Left hindlimb (tissue), 1 donor: ENCODE measurements at places on chromosomes 3 and 15.

DNA sequence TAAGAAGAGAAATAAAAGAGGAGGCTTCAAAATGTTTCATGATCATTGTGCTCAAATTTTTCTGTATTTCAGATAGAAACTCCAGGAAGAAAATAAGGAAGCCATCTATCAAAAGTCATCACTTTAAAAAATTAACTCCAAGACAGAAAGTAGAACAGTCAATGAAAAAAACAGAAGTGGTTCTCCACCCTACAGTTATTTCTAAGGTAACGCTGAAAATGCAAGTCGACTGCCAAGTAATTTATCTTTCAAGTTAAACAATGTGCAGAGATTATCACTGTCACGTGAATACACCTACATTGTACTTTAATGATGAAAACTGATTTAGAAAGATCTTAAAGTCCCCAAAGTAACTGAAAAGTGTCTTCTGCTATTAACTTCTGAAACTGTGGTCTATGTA is 78.5 kb upstream of the SNRPA1 start:
- DNase-seq, result no peak

- DNase-seq, result no peak
Measured at GRCh38 chr3:157999246-157999645, 107.0 kb downstream of the SHOX2 start.

GRCh38 chr3:65689436-65689835 is 349.3 kb downstream of the MAGI1 start:
- DNase-seq, result no peak

- no peak for DNase-seq
Measured at GRCh38 chr15:32099956-32100684, 69.8 kb downstream of the CHRNA7 start.

GRCh38 chr3:41163006-41163405 is 36.3 kb upstream of the CTNNB1 start:
- DNase-seq, result no peak

DNA sequence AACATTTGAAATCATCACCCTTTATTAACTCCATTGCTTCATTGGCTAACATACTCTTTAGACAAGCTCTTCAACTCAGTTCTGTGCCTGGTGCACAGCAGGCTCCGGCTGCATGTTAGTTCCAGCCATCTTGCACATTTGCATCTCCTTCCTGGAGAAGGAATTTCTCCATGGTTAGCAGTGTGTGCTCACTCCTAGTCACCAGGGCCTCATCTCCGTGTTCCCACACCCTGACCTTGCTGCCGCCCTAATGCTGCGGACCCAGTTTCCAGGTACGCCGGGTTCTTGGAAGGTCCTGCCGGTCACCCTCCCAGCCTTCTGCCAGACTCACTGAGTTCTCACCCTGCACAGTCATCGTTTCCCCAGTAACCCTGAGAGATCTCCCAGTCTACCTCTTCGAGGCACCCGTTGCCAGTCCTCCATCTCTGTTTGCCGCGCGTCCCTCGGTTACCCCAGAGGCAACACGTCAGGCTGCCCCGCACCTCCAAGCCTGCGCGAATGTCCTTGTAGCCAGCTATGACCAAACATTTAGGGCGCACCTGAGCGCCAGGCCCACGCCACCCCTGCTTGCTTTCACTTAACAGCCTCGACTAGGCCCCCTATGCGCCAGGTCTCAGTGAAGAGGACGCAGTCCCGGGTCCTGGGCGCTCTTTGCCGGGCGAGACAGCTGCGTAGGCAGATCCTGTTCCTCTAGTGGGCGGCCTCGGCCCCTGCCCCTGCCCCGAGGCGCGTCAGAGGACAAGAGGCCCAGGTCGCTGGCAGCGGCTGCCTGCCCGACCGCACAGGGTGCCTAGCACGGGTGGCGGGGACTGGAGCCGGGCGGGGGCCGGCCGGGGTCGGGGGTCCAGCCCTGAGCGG is 747 bp upstream of the ZNF592 start:
- peak; percentile 85 for DNase-seq

DNA sequence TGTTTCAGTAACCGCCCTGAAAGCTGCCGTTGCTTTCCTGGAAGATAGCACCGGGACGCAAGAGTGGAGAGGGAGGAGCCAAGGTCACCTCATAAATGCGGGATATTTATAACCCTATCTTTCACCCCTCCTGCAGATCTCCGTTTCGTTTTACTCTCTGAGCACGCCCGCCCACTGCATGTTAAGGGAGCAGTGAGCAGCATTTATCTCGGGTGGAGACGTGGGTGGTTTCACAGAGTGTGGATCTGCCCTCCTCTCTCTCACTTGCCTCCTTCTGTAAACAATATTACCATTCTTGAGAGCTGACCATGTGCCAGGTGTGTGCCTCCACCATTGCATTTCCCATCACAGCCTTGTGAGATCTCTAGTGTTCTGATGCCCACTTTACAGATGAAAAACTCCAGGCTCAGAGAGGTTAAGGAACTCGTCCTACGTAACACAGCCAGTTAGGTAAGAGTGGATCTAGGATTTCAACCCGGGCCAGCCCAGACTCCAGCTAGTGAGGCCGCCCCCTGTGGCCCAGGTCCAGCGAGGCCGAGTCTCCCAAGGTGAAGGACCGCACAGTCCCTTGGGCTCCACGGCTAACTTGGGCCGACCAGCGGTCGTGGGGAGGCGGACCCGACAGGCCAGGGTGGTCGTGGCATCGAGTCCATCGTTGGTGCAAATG is 16.9 kb upstream of the SEMA4B start:
- peak; percentile 52 for DNase-seq

GRCh38 chr3:66934041-66934440 is 64.1 kb upstream of the KBTBD8 start:
- DNase-seq, result no peak

DNA sequence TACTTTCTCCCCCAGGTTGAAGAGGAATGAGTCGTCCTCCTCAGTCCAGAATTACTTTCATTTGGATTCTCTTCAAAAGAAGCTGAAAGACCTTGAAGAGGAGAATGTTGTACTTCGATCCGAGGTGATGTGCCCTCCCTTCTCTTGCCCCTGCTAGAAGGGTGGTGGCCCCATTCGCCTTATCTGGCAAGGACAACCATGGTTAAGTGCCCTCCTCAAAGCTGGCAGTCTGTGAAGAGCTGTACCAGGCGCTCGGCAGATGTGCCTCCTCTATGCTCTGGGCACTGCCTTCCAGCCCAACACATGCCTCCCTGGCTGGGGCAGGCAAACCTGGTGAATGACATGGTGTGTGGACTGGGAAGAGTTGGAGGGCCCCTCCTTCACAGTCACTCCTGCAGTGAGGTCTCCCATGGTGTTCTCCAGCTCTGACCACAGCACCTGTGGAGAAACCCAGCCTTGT is 77.0 kb downstream of the CCK start:
- DNase-seq, result no peak

DNA sequence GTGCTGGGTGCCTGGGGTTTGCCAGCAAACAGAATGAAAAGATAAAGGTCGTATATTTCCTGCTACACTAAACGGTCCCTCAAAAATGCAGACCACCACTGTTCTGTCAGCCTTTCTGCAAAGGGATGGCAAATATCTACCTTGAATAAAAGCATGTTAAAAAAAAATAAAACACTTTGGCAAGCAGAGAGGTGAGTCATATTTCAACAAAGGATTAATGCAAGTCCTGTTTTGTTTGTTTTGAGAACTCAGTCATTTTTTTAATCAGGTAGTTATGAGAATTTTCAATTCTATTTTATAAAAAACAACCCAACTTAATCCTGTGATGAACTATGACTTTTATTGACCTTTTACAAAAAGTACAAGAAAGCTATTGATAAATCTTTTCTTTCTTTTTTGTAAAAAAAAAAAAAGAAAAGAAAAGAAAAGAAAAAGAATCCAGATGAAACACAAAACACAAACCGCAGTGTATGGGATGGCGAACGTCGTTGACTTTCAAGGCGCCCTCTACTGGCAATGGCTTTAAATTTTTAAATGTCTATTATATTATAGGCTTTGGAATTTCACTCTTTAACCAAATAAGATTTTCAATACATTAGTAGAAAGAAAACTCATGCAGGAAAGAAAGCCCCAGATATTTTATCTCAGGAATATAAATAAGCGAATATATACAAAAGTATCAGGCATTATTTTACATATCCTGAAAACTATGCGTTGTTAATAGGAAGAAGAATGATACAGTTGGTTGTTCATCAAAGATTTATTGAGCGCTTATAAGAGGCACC is 87.8 kb downstream of the NCEH1 start:
- DNase-seq, result no peak

GRCh38 chr15:83692746-83693581 is 39.0 kb downstream of the ADAMTSL3 start:
- DNase-seq, result no peak

- no peak for DNase-seq
Measured at GRCh38 chr3:57147071-57147470, 18.1 kb downstream of the IL17RD start.

DNA sequence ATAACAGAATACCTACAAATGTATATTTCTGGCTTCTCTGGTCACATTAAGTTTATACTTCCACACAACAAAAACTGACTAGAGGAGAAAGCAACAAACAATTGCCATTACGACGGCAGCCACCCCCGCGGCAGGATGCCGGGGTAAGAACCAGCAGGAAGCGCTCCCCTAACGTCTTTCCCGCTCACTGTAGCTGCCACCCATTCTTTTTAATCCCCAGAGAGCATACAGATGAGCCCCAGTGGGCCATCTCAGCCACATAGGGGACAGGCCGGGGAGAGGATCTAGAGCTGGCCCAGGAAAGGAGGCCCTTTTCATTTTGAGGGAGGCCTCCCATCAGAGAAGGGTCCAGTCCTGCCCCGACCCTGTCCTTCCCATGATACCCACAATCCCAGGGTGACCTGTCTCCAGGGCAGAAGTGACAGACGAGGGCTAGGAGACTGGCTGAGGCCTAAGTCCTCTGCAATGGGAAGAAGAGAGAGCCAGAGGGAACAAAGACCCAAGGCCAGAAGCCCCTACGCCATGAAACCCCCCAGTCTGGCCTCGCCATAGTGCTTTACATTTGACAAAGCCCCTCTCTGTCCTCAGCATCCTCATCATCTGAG is 3.6 kb upstream of the CALML4 start:
- DNase-seq, result no peak

DNA sequence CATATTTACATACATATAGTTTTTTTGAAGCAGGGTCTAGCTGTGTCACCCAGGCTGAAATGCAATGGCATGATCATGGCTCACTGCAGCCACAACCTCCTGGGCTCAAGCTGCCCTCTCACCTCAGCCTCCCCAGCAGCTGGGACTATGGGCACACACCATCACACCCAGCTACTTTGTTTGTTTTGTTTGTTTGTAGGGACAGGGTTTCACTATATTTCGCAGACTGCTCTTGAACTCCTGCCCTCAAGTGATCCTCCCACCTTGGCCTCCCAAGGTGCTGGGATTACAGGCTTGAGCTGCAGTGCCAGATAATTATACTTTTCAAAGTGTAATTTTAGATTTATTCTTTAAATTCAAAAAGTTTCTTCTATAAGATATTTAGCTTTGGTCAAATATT is 10.2 kb downstream of the GTF2A2 start:
- DNase-seq, result no peak

GRCh38 chr3:151124476-151124875 is 39.0 kb downstream of the MED12L start:
- DNase-seq, result no peak

DNA sequence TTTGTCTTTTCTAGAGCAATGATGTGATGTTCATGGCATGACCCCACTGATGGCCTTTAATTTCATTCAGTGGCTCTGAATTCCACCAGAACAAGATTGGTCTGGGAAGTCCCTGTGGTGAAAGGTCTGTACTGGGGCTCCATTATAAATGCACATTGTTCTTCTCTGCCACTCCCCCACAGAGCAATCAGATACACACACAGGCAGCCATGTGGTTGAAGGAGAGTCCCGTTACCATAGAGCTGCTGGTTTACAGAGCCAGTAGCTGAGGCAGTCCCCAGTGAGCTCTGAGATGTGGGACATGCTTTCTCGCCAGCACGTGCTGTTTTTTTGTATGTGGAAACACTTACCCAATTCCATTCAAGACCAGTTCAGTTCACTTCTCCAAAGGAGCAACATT is 172.7 kb upstream of the TRIM42 start:
- no peak for DNase-seq
